ENCODE measurements at places on chromosomes 11 and 22.

GRCh38 chr22:39518144-39518786 lies 2.1 kb upstream of the ATF4 start:
- no peak for DNase-seq

DNA sequence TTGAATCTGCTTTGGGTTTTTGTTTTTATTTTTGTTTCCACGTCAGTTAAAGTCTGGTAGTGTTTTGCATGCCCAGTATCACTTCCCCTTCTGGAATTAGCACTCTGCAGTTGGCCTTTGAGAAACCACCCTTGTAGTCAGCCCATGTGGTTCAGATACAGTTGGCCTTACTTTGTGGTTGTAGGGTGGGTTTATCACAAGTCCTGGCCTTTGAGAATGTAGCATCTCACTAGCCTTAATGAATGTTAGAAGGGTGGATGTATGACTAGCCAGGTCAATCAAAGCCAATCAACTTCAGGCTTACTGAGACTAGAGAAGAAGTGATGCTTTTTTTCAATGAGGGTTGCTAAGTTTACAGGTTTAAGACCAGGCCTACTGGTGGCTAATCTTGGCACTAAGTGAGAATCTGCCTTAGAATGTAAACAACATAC lies 19.8 kb downstream of the ARL14EP start:
- DNase-seq = no peak

DNA sequence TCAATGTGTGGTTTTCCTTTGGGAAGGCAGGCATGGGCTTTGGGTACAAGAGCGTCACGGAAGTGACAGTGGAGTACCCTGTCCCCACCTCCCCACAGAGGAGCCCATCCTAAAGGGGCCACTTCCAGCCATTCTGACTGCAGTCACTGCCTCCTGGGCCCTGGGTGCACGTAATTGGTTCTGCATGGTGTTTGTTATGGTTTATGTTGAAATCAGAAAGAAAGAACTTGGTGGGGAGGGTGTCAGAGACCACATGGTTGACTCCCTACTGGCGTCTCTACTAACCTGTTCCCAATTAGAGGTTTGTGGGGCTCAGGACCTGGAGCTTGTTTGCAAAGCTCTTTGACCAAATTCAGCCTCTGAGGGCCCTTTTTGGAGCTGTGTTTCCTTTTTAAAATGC lies 40.8 kb downstream of the RIBC2 start:
- no peak for DNase-seq

DNA sequence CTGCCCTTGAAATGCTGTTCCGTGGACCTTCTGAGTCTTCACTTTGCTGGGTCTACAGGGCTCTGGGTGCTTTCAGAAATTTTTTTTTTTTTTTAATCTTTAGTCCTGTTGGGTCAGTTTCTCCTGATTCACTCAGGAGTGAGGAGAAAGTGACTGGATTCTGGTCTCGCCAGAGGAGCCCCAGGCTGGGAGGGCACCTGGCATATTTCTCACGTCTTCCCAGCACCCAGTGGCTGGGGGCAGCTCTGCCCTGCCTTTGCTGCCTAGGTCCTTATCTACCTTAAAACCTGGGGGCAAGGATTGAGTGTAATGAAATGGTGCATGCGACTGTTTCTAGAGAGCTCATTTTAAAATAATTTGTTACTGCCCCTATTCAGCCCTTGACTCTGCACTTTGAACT lies 23.3 kb downstream of the SAMM50 start:
- no peak for DNase-seq

GRCh38 chr11:60428517-60428916 lies 855 bp upstream of the MS4A5 start:
- no peak for DNase-seq

GRCh38 chr11:10377183-10377582 lies 72.3 kb downstream of the ADM start:
- no peak for DNase-seq

DNA sequence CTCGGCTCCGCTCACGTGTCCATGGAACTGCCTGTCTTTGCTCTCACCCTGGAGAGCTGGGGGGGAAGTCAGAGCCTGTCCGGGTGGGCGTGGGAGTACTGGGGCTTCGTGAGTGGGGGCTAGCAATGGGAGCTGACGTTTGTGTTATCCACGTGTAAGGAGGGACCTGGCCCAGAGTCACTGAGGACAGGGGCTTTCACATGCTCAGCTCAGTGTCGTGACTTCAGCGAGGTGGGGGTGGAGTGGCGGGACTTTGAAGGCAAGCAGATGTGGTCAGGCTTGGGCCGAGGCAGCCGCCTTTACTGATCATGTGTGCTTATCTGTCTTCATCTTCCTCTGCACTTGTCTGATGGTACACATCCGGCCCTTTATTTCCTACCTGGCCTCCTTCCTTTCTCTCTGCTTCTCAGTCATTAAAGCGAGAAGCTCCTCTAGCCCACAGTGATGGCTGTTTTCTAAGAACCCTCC lies 113.1 kb upstream of the NNMT start:
- DNase-seq = peak; percentile 75

DNA sequence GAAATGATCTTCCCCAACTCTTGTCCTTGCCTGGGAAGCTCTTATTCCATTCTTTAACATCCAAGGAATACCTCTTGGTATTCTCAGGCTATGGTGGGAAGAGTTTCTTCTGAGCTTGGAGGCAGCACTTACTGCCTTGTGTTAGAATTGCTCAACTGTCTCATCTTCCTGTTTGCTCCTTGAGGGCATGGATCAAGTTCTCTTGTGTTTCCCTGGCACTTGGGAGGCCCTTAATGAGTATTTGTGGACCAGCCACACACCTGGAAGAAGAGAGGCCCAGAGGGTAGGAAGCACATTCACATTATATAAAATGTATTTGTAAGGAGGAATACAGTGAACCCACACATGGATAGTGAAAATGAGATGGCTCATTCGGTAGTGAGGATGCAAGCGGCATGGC lies 3.4 kb upstream of the SORL1-AS1 start:
- no peak for DNase-seq

- peak; percentile 47 for DNase-seq
Observed at GRCh38 chr11:86627776-86628455, 44.5 kb downstream of the ME3 start.

DNA sequence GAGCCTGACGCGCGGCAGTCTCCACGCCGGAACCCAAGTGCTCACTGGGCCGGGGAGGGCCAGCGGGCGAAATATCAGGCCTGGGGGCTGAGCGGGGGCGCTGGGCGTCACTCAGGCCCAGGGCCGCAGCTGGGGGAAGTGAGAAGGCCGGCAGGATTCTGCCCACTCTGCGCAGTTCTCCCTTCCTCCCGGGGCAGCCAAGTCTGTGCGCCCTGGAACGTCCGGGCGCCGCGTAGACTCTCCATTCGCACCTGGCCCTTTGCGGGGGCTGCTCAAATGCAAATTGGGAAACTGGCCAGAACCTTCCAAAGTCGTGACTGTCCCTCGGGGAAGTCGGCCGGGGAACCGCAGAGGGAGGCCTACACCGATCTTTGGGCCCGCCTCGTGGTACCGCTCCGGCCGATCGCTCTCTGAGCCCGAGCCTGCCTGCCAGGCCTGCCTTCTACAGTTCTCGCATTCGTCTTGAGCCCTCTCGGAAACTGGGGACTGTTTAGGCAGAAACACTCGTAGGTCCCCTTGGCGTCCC lies 2.2 kb upstream of the SLC6A5 start:
- DNase-seq = no peak

DNA sequence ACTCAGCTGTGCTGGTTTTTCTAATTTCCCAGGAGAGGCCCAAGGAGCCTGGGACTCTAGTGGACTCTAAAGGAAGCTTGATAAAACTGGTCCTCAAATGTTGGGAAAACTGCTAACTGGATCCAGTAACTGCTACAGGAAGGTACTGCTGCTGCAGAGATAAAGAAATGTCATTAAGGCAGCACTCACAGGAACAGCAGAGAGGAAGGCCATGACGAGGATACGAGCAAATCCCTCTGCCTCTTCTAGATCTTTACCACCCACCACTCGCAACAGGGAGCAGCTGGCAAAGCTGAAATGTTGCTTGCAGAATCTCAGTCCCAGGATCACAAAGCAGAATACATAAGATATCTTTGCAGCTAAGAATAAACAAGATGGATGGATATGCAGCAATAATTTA lies 23.5 kb downstream of the TTC28 start:
- no peak for DNase-seq

GRCh38 chr11:33434294-33434693 lies 177.1 kb downstream of the HIPK3 start:
- no peak for DNase-seq

GRCh38 chr11:115498354-115498753 lies 5.9 kb downstream of the CADM1 start:
- DNase-seq = no peak

DNA sequence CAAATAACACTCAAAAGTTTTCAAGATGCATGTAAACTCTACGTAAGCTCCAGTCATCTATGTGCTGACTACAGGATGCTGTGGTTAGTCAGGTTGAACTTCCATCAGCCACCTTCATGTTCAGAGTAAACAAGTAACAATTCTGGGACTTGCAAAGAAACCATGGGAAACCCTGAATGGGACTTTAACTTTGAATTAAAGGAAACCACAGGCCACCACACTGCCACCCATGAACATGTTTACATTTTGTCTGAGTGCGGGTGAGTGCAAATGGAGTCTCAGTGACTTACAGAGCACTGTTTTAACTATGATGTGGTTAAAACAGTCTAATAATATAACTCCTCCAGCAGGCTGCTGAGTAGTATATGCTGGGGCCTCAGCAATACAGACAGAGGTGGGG lies 12.9 kb upstream of the SYTL2 start:
- DNase-seq = no peak

DNA sequence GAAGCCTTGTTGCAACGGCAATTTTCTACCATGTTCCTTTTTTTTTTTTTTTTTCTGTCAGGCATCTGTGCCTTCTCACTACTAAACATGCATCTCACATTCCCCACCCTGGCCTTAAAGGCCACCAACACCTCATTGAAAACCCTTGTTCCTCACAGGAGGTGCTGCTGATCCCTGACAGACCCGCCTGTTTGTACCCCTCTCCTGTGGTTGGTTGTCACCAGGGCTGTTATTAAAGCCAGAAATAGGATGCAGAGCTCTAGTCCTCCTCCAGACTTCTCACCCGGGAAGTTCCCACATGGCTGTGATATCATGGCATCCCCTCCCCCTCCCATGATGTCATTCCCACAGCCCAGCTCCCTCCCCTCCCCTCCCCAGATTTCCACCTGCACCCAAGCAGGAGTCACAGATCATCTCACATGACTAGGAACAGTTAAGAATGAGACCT lies 302.8 kb upstream of the NCAM1 start:
- no peak for DNase-seq

- no peak for DNase-seq
Observed at GRCh38 chr11:95232666-95233065, 1.7 kb upstream of the SESN3 start.

DNA sequence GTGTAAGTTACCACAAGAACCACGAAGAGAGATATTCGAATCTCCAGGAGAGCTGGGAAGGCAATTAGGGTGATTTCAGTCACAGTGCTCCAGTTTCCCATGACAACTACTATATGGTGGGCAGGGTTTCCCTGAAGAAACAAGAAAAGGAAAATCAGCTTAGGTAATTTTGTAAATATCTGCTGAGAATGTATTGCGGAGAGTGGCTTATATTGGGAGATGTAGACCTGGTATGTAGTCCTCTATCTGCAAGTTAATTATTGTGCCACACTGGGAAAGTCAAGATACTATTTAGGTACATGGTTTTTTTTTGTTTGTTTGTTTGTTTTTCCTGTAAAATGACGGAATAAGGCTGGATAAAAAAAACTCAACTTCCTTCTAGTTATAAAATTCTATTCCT lies at the start of gene OR6M1:
OR6M1 (minus strand) TSS at position 101 of the 400 bp plus-strand sequence; CDS start at position 101, 0 bp downstream.
- DNase-seq = no peak
